ENCODE measurements at places on chromosomes 12 and 14.

- no peak for DNase-seq
These were observed 83.6 kb upstream of the PMCH start for GRCh38 chr12:102281231-102281630.

GRCh38 chr14:93977790-93978581, 1.6 kb upstream of the ASB2 start:
- DNase-seq: no peak

GRCh38 chr14:96574171-96574632, 72.0 kb downstream of the PAPOLA start:
- DNase-seq: peak; percentile 59

DNA sequence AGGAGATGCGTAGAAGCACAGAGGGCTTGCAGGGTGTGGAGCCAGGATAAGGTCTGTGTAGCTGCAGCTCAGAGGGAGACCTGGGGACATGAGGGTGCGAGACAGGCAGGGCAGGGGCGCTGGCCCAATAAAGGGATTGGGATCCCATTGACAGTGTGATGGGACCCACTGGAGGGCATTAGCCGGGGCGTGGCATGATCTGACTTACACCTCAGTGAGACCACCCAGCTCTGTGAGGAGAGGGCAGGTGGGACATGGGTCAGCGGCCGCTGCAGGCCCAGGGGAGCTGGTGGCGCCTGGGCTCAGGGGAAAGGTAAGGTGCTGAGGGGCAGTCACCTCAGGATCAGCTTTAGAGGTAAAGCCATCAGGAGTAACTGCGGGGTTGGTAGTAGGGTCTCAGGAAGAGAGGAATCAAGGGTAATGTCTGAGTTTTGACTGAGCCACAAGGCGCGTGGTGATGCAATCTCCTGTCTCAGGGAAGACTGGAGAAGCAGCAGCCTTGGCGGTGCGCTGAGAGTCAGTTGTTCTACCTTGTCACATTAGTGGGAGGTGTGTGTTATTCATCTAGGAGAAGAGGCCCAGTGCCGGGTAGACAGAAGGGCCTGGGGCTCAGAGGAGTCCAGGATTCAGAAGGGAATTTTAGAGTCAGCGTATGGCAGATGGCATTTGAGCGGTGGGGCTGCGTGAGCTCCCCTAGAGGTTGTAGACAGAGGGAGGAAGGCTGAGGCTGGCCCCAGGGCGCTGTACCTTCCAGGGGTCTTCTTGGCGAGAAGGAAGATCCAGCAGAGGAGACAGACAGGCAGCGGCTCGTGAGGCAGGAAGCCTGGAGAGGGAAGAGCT, 30.8 kb upstream of the BDKRB2 start:
- DNase-seq: no peak

DNA sequence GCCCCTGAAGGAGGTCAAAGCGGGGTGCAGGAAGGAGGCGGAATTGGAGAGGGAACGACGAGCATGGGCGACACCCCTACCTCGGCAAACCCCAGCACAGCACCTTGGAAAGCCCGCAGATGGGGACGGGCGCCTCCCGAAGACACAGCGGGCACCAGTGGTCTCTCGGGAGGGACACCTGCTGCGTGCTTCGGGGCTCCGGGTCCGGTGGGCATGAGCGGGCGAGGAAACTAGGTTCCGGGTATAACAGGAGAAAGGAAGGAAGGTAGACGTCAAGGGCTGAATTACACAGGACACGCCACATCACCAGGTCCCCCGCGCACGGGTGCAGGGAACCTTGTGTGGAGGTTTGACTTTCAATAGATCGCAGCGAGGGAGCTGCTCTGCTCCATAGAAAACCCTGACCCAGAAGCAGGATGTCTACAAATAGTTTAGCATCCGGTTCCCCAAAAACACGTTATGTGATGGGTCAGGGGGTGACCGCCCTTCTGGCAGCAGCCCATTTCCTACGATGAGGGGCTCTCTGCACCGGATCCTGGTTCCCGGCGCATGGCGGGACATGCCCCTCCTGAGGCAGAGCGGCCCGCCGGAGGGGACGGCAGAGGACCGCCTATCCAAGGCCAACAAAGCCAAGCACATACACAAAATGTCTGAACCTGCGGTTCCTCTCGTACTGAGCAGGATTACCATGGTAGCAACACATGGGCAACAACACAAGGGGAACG, 196.9 kb downstream of the ALG10 start:
- no peak for DNase-seq

DNA sequence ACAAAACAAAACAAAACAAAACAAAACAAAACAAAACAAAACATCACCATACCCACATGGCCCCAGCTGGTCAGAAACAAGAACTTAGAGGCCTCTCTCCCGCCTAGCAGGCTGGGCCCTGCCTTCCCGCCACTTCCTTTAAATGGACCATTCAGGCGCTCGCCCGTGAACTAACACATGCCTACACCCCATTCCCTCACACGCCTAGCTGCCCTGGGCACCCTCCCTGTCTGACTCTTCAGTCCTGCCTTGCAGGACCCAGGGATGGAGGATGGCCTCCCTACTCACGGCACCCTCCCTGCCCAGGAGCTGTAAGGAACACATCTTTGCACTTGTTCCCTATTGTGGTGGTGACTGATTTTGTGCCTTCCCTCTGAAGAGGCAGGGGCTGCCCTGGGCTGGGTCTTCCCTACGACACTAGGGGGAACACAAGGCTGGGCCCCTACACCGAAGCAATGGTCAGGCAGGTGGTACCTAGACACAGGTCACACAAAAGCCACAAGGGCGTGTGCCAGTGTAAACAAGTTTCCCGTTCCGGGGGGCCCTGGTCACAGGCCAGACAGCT, 21.5 kb downstream of the P2RX2 start:
- DNase-seq: no peak

DNA sequence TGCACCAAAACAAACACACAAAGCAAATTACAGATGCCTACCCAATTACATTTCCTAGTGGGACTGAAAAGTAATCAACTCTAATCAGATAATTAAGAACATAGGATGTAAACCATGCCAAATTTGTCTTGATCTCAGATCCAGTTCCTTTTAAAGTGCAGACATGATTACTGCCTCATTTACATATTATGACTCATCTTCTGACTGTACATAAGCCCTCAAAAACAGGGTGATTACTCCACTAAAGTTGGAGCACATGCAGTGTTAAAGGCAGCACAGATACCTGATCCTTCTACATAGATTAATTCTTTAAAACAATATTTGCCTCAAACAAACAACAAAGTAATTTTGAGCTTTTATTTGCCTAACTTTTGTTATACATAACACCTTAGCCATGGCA, 337.2 kb downstream of the RPS29 start:
- DNase-seq: peak; percentile 53

DNA sequence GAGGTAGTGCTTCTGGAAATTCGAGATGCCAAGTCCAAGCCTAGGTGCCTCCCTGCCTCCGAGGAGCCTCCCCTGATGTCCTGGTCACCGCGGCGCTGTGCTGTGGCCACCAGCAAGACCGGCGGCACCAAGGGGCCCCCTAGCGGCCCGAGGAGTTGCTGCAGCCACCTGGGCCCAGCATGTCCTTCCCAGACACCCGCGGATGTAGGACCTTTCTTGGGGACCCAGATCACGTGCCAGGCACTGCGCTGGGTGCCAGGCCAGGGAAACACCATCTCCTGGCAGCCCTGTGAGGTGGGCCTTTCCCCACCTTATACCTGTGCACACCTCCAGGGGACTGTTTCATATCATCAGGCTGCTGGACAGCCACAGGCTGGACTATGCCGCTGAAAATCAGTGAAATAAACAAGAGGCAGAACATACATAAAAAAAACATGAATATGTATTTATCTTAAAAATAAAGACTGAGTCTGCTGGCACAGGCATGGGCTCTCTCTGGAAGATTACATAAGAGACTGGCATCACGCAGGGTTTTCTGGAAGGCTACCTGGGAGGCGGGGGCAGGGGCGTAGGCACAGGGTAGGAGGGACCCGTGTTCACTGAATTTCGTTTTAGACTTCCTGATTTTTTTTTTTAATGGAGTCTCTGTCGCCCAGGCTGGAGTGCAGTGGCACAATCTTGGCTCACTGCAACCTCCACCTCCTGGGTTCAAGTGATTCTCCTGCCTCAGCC, 15.9 kb upstream of the HHIPL1 start:
- DNase-seq: peak; percentile 67

DNA sequence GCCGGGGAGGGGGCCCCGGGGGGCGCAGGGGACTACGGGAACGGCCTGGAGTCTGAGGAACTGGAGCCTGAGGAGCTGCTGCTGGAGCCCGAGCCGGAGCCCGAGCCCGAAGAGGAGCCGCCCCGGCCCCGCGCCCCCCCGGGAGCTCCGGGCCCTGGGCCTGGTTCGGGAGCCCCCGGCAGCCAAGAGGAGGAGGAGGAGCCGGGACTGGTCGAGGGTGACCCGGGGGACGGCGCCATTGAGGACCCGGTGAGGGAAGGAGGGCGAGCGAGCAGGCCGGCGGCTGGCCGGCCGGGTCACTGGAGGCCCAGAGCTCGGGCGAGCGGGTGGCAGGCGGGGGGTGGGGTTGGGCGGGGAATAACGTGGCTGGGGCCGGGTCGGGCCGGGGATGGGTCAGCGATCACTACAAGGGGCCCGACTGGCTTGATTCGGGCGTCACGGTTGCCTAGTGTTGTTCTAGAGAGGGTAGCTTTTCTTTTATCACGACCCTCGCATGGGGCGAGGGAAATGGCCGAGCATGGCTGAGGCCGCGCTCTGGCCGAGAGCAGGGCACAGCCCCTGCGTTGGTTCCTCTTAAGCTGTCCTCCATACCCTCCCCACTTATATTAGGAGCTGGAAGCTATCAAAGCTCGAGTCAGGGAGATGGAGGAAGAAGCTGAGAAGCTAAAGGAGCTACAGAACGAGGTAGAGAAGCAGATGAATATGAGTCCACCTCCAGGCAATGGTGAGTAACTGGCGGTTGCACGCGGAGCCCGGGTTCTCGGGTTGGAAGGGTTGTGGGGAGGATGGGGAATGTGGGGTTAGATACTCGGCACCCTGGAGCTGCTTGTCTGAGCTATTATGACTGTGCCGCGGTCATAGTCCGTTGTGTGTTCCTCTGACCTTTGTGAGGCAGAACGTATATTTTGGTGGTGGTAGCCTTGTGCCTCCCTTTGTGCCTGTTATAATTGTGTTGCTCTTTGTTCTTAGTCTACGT, 603 bp downstream of the PABPN1 start:
- DNase-seq: peak; percentile 64

DNA sequence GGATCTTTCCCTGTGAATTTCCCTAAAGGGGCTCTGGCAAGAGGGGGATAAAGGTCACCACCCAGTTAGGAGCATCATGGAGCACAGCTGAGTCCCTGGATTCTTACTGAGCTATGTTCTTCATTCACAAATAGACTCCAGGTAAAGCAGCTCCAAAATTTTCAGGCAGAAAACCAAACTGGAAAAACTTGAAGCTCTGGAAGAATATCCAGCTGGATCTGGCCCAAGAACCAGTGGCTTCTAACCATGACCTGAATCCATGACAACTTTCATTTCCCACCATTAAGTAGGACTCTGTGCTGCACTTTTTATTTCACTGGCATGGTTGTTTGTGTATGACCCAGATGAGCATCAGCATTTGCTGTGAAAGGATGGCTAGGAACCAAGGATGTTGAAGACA, 180.4 kb upstream of the FKBP4 start:
- DNase-seq: peak; percentile 16

GRCh38 chr12:76346798-76347420, 1.3 kb downstream of the BBS10 start:
- peak; percentile 78 for DNase-seq

GRCh38 chr12:123102781-123103503, 47.9 kb downstream of the PITPNM2 start:
- DNase-seq: no peak

- DNase-seq: no peak
These were observed 14.6 kb upstream of the MIA2 start for GRCh38 chr14:39219075-39219499.

GRCh38 chr12:113291586-113291985, 43.3 kb downstream of the SLC8B1 start:
- DNase-seq: no peak

GRCh38 chr14:68735856-68736255, 57.0 kb downstream of the ZFP36L1 start:
- no peak for DNase-seq

DNA sequence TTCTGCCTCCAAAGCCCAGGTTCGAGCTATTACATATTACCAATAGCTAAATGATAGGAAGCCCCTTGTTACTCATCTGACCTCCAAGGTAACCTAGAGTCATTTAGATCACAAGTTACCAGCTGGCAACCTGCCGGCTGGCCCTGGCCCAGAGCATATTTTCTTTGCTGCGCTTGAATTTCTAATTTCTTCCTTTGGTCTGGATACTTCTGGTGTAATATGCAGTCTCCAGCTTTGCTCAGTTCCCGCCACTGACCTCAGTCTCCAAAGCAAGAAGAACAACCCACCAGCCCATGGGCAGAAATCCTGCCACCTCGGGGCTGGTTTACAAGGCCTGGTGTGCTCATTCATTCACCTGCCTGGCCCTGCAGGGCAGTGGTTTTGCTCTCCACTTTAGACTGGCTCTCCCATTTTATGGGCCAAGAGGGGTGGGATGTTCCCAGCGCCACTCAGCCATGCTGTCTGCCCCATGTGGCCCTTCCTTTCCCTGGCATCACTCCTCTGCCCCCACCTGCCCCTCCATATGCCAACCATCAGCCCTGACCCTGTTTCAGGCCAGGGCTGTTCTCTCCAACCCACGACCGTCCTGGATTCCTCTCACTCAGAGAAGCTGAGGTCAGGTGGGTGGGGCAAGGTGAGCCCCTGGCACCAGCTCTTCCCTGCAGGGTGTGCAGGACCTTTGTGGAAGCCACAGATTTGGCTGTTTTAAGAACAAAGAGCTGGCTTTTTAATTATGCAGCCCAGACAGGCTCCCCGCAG, 76.0 kb downstream of the PRIMA1 start:
- DNase-seq: no peak

- no peak for DNase-seq
These were observed 2.5 kb downstream of the RDH16 start for GRCh38 chr12:56954958-56955355.

DNA sequence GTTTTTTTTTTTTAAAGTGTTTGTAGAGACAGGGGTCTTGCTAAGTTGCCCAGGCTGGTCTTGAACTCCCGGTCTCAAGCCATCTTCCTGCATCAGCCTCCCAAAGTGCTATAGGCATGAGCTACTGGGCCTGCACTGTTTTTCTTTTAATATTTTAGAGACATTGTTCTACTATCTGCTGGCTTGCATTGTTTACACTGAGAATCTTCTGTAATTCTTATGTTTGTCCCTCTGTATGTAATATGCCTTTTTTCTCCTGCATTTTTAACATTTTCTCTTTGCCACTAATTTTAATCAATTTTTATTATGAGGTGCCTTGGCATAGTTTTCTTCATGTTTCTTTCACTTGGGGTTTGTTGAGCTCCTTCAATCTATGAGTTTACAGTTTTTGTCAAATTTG, 15.4 kb upstream of the BCAT1 start:
- DNase-seq: no peak

GRCh38 chr12:92107621-92108131, 38.0 kb downstream of the BTG1 start:
- DNase-seq: peak; percentile 21
